ENCODE measurements at places on chromosomes 6 and 20.

DNA sequence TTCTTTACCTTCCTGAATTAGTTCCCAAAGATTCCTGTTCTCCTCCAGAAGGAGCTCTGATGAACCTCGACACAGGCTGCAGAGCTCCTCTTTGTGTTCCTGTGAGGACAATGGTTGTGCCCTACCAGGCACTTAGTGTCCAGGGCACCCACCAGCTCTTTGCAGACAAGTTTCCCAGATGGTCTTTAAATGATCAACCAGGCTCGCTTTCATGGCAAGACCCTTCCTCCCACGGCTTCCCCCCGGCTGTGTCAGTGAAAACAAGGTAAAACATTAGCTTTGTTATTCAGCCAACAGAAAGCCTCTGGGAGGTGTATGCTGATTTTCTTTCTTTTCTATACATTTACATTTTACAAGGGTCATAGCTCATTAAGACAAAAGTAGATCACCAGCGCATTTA lies 32.3 kb upstream of the CNKSR3 start:
- no peak for DNase-seq

DNA sequence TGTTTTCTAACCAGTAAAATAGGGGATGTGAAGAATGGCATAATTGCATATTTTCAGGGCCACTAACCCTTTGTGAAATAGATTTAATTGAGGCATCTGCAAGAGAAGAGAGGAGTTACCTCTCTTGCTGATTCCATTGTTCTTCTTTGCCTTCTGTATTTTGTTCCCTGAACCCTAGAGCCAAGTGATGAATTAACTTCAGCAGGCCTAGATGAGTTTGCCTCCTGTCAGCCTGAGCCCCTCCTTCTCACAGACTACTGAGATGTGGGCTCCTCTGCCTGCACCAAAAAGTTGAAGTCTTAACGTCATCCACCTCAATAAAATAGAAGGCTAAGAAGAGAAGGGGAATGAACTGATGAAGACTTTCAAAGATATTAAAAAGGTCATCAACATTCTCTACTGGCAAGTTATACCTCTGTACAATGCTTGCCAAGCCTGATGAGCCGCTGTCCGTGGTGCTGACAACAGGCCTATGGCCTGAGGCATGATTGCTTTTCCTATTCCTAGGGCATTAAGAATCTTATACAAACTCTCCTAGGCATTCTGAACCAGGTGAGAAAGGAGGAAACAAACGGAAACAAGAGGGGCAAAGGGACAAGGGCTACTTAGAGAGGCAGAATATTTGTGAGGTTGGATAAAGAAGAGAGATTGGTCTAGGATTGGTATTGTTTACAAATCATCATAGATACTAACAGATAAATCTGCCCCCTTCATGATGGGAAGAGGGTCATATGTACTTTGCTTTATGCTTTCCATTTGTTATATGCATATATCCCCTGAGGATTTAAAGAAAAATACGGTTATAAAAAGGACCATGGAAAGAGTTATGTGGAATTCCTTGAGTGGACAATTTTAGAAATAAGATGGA lies 46.8 kb downstream of the CD24 start:
- DNase-seq = peak; percentile 52

- DNase-seq = no peak
These were observed 131.1 kb upstream of the CEP162 start for GRCh38 chr6:84358581-84358980.

- no peak for DNase-seq
These were observed 72.0 kb upstream of the TBX18 start for GRCh38 chr6:84836366-84836765.

- peak; percentile 77 for DNase-seq
These were observed 22.8 kb upstream of the KHDC1 start for GRCh38 chr6:73285674-73286283.

DNA sequence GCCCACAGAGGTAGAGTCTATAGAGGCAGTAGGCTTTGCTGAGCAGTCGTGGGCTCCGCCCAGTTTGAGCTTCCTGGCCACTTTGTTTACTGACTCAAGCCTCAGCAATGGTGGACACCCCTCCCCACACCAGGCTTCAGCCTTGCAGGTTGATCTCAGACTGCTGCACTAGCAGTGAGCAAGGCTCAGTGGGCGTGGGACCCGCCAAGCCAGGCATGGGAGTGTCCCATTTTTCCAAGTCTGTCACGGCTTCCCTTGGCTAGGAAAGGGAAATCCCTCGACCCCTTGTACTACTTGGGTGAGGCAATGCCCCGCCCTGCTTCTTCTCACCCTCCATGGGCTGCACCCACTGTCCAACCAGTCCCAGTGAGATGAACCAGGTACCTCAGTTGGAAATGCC lies 135.3 kb upstream of the NT5E start:
- no peak for DNase-seq

GRCh38 chr20:15107931-15108330 lies 770.5 kb upstream of the FLRT3 start:
- no peak for DNase-seq

- DNase-seq = peak; percentile 21
These were observed 99.1 kb upstream of the MTHFD1L start for GRCh38 chr6:150766201-150766997.

GRCh38 chr6:41200901-41201763 lies at the start of gene TREML2:
TSS of gene TREML2 (minus strand) at chr6:41201149. CDS start at chr6:41201008, 141 bp downstream.
- no peak for DNase-seq

DNA sequence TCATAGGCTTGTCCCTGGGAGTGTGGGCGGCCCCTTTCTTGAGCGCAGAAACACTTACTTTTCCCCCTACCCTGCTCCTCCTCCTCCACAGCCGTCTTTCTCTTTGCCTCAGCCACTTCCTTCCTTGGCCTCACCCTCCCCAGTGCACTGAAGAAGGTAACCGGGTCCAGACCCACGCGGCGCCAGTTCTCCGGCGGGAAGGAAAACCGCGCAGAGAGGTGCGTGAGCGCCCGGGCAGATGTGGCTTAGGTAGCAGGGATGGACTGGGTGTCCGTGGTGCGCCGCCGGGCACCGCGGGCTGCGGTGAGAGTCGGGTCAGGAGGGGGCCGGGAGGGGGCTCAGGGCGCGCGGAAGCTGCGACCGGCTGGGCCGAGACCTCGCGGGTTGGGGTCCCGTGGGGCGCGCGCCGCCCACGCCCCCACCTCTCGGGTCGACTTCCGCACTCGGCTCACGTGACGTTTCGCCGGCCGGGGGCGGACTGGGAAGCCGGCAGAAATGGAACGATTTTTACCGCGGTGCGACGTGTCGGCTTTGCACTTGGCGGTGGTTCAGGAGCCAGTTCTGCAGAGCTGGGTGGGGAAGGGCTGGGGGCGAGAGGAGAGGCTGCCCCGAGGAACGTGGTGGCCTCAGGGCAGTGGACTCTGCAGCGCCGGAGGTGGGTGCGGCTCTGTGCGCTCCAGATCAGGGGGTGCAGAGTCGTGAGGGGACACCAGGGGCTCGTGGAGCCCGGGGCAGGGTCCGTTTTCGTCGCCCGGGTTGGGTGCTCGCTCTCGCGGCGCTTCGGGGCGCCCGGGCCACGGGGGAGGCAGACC lies at the start of gene ABRACL:
ABRACL (plus strand) TSS at position 88 of the 812 bp plus-strand sequence. CDS start 5,416 bp downstream, outside the sequence.
- DNase-seq = peak; percentile 73

- DNase-seq = no peak
These were observed 124.1 kb downstream of the SMOC2 start for GRCh38 chr6:168565112-168565511.
